ENCODE measurements at places on chromosomes 16 and 17.

GRCh38 chr17:81914103-81914850 lies 3.1 kb upstream of the PCYT2 start:
- no peak for DNase-seq

DNA sequence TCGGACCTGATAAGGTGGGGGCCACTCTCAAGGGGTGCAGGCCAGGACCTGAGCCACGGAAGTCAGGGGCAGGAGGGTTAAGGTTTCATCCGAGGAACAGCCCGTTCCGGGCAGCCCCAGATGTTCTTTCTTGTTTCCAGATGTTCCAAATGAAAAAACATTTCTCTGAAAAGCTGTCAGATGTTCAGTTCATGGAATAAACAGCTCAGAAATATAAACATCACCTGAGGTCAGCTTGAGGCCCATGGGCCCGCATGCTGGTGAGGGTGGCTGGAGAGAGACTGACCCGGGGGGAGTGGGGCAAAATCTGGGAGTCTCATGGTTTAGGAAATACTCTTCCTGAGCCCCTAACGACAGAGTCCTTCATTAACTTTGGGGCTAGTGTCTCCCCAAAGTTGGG lies 1.5 kb upstream of the CD79B start:
- peak; percentile 1 for DNase-seq

DNA sequence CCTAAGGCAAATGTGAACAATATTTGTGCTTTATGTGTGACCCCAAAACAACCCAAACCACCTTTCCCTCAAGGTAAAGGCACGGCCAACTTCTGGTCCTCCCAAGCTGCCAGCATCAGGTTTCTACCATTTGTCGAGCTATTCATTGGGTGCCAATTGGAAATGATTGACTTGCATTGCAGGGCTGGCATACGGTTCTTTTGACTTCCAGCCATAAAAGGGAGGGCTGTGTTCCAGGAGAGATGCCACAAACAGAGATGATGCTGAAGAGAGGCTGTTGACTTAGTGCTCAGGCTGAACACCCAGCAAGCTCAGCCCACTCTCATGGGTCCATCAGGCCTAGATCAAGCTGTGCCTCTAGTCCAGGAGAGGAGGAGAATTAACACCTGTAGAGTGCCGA lies 252.4 kb downstream of the GRIN2A start:
- no peak for DNase-seq

DNA sequence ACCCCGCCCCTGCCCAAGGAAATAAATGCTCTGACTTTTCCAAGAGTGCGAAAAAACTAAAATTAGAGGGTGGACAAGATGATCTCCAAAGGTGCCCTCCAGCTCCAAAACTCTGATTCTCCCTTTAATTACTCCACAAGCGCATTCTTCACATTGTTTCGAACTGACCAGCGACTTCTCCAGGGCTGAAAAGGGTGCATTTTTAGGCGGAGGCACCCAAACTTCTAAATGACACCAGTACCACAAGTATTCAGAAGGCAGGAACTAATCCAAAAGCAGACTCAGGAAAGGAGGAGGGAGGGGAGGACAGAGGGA lies 750 bp downstream of the ZFHX3 start:
- no peak for DNase-seq

- no peak for DNase-seq
Observed at GRCh38 chr16:75244225-75244809, 7.1 kb downstream of the BCAR1 start.

DNA sequence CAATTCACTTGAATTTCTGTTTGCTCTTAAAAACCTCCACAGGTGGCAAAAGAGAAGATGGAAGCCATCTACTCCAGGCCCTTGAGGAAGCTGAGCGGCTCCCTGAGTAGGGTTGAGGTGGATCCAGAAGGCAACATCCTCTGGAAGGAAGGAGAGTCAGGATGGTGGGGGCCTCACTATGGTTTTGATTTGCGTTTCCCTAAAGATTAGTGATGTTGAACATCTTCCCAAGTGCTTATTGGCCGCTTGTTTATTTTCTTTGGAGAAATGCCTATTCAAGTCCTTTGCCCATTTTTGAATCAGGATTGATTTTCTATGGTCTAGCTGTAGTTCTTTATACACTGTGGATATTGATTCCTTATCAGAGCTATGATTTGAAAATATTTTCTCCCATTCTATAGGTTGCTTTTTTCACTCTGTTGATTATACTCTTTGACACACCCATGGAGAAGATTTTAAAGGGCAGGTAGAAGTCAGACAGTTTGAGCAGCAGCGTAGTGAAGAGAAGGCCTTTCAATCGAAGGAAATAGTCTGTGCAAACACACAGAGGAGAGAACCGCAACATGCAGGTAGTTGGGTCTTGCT lies 58.6 kb downstream of the WSB1 start:
- no peak for DNase-seq

DNA sequence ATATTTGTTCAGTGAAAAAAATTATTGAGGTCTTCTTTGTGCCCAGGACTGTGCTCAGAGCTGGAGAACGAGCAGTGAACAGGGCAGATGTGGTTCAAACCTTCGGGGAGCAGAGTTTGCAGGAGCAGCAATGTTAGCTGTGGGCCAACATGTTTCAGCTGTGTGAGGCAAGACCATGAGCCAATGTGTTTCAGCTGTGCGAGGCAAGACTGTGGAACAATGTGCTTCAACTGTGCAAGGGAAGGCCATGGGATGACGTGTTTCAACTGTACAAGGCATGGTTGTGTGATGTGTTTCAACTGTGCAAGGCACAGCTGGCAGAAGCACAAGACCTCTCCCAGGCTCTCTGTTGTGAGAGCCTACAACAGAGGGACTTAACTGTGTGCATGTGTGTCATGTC lies 35.2 kb upstream of the SDK2 start:
- DNase-seq = no peak

DNA sequence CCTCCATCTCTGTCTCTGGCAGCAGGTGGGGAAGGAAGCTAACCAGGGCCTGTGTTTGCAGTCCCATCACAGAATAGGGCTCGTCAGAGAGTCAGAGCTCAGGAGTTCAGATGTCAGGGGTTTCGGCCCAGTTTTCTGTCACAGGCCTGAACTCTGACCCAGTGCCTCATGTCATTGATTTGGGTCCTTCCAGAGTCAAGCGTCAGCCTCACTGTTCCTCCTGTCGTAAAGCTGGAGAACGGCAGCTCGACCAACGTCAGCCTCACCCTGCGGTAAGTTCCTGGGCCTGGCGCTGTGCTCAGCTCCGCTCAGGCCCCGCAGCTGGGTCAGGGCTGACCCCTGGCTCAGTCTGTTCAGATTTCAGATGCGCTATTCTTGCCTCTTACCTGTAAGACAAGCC lies 10.7 kb downstream of the CTNS start:
- no peak for DNase-seq

- DNase-seq = no peak
Observed at GRCh38 chr16:65226077-65226476, 104.2 kb upstream of the CDH11 start.

GRCh38 chr16:19685176-19685575 lies 32.9 kb downstream of the KNOP1 start:
- no peak for DNase-seq

- DNase-seq = no peak
Observed at GRCh38 chr17:14886200-14886739, 378.9 kb downstream of the PMP22 start.

GRCh38 chr17:58121925-58122324 lies 26.3 kb upstream of the OR4D1 start:
- peak; percentile 49 for DNase-seq

DNA sequence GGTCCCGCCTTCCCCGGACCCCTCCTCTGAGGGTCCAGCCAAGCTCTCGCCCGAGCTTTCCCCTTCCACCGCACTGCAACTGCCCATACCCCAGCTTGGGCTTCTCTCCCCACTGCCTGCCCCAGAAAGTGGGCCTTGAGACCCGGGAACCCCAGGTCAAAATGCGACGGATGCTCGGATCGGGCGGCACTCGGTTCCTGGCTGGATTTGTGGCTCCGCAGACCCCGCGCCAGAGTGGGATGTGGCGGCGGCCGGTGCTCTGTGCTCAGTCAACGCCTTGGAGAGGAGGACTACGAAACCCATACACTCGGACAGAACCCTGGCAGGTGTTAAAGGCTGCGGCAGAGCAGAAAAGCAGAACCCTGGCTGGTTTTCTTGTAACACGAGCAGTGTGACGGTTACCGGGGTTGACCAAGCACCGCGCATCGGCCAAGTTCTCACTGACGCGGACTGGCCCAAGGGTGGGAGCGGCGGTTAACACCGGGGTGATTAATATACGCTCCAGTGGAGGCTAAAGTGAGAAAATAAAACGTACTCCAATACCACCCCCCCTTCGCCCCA lies 885 bp upstream of the SLFN13 start:
- DNase-seq = peak; percentile 15

DNA sequence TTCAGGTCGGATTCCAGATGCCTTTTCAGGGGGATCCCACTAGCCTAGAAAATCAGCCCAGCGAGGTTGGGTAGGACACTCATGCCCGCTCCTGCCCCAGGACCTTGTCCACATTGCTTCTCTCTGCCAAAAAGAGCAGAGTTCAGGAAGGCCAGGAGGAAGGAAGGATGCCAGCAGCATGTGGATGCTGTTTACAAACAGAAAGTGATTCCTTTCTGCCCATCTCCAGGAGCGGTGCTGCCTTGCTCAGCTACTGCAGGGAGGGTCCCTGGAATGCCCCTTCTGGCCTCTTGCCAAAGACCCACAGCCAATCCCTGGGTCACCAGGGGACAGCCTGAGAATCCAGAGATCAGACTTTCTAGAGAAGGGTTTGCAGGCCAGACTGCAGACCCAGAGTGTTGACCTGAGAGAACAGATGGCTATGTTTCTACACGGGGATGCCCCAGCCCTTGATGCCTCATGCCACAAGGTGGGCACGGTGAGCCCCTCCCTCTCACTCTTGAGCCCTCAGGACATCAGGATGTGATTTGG lies 32.3 kb upstream of the EMP2 start:
- DNase-seq = no peak

- no peak for DNase-seq
Observed at GRCh38 chr17:20263595-20263994, 203.7 kb downstream of the LGALS9B start.

- DNase-seq = no peak
Observed at GRCh38 chr17:65774787-65775186, 213.3 kb upstream of the AXIN2 start.

GRCh38 chr17:55072898-55073297 lies 104.3 kb downstream of the STXBP4 start:
- no peak for DNase-seq

DNA sequence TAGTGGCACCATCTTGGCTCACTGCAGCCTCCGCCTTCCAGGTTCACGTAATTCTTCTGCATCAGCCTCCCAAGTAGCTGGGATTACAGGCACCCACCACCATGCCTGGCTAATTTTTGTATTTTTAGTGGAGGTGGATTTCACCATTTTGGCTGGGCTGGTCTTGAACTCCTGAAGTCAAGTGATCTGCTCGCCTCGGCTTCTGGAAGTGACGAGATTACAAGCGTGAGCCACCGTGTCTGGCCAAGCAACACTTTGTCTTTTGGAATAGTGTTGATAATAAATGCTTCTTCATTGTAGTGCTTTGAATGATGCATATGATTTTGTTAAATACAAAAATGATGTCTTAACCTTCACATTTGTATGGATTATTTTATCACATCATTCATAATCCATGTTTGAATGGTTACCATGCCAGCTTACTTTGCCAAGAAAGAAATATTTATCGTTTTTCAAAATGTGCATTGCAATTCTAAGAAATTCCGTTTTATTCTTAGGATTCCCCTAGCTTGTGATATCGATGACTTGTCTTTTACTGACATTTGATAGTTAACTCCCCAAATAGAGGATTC lies 29.1 kb downstream of the USP10 start:
- no peak for DNase-seq

DNA sequence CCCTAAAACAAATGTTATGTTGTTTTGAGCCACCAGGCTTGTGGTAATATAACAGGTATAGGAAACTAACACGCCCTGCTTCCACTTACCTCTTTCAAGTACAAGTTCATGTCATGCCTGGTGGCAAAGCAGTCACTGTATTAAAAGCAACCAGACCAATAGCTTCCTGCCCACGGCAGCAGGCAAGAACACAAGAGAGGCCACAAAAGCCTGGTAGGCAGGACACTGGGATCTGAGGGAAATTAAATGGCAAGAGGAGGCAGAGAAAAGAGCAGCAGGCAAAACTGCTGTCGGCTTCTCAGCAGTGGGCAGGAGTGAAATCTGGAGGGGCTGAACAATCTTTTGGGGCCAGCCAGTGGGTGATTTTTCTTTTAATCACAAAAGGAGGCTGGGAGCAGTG lies 2.2 kb downstream of the CYTH1 start:
- DNase-seq = no peak

DNA sequence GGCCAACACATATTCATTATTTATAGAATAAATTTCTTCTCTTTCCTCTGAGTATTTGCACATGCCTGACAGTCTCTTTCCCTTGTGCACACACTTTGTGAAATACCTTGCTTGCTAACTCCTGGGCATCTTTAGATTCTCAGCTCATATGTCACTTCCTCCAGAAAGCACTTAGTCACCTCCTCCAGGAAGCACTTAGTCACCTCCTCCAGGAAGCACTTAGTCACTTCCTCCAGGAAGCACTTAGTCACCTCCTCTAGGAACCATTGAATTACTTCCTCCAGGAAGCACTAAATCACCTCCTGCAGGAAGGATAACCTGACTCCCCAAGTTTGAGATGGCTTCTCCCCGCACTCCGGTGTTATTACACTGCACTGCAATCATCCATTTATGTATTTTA lies 462.5 kb upstream of the EEF2KMT start:
- no peak for DNase-seq

GRCh38 chr17:74466111-74466827 lies at the start of gene CD300A:
Gene CD300A, plus strand, starts transcription at chr17:74466634. Its CDS starts 70 bp downstream, at chr17:74466704.
- DNase-seq = no peak

DNA sequence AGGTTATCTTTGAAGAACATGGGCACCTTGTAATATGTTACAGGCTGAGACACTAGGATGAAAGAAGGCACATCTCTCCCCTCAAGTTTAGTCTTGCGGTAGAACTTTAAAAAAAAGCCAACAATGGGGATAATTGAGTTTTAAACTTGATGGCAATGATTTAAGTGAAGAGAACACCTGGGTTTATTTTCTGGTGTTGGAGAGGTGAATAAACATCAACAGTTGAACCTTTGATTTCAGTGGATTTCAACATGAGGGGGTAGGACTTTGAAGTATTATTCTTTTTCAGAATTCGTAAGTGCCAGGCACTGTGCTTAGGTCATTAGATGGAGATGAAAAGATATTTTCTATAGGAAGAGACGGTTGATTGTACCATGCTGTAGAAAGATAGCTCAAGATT lies 22.3 kb downstream of the HAPSTR1 start:
- DNase-seq = no peak

GRCh38 chr16:78583441-78583840 lies 484.0 kb downstream of the WWOX start:
- DNase-seq = no peak

GRCh38 chr16:8808613-8809353 lies 11.1 kb downstream of the PMM2 start:
- DNase-seq = no peak

DNA sequence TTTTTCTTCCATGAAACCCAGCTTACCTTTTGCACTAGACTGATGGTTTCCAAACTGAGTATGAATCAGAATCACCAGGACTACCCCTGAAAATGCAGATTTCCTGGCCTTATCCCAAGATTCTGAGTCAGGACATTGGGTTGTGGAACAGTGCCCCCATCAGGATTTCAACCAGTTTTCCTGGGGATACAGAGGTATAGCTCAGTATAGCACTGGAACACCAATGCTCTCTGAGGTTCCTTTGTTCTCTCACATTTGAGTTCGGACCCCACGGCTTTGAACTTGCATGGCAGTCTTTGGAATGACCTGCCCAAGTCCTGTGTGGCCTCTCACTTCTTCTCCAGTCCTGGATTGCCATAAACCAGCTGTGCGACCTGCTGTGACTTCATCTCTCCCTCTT lies 12.8 kb upstream of the CCL8 start:
- DNase-seq = peak; percentile 51

Measured in iPS-NIHi11 (cell line).